Common myeloid progenitor, CD34-positive (primary cell): ENCODE measurements at places on chromosomes 7 and 10.

- DNase-seq: no peak
Measured at GRCh38 chr7:47574482-47575329, 7.2 kb downstream of the TNS3 start.

DNA sequence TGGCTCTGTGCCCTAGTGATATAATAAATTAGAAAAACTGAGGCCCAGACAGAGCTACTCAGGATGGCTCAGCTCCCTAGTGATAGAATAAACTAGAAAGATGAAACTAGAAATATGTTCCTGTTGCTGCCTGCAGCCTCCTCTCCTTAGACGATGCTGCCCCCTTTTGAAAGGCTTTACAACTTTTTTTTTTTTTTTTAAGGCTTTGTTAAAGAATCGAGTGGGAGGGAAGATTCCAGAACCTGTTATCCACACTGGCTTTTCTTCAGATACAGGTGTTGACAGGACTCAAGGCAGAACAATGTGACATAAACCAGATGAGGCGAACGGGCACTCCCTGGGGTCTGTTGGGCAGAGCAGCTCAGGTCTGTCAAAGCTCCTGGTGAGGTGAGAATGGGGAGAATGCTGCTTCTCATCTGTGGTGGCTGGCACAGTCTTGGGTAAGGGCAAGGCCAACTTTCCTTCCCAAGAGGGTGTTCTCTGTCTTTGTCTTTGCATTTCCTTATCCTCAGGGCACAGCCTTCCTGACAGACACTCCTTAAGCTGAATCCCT is 175.1 kb downstream of the COBL start:
- peak; percentile 74 for DNase-seq

DNA sequence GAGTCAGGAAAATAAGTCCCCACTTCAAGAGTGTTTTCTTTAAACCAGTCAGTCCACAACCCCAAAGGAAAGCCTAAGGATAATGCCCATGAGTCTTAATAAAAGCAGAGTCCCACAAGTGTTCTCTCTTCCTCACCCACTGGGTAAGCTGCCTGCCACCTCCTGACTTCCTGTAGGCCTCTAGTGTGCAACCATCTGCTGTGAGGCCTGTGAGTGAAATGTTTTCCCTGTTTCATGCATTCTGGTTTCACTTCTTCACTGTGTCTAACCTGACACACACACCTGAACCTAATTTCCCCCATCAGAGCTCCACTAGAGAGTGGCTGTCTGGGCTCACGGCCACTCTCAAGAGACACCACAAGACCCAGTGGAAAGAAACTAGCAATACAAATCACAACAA is 38.9 kb upstream of the GDF10 start:
- DNase-seq: peak; percentile 32

DNA sequence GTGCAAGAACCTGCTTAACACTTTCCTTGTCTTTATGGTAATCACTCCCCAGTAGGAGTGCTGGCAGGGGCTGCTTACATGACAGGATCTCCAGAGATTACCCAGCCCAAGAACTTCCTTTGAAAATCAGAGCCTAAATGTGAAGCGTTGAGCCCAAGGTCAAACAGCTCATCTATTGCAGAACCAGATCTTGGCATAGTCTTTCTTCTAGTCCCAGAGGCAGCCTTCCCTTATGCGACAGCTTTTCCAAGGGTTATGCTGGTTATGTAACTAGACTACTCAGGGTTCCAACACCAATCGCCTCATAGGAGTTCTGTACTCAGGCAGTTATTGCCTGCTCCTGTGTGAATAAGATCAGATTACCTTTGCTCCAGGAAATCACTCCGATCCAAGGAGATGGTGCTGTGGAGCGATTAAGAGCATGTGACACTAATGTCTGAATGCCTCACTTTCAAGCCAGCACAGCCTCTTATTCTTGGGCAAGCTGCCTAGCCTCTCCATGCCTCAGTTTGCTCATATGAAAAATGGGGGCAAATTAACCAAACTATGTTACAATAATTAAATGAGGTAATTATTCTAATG is 8.4 kb upstream of the LGI1 start:
- DNase-seq: no peak

- no peak for DNase-seq
Measured at GRCh38 chr10:89076120-89076519, 85.5 kb downstream of the FAS start.

- no peak for DNase-seq
Measured at GRCh38 chr7:13801669-13802068, 187.8 kb downstream of the ETV1 start.
